ENCODE measurements at places on chromosomes 16 and 17.
A peak's percentile ranks its signal among the peaks of the same experiment; 100 is the strongest.

- no peak overlapping the region for H3K4me3 ChIP-seq
- H3K36me3 ChIP-seq = no peaks in the 10 kb centered on the region
- H3K27ac ChIP-seq = no peak overlapping the region
- DNase-seq = no peak
- H3K4me1 ChIP-seq = no peaks in the 10 kb centered on the region
- H3K27me3 ChIP-seq = no peaks in the 10 kb centered on the region
Measured at GRCh38 chr17:38690386-38690785, 14.7 kb upstream of the MLLT6 start.

DNA sequence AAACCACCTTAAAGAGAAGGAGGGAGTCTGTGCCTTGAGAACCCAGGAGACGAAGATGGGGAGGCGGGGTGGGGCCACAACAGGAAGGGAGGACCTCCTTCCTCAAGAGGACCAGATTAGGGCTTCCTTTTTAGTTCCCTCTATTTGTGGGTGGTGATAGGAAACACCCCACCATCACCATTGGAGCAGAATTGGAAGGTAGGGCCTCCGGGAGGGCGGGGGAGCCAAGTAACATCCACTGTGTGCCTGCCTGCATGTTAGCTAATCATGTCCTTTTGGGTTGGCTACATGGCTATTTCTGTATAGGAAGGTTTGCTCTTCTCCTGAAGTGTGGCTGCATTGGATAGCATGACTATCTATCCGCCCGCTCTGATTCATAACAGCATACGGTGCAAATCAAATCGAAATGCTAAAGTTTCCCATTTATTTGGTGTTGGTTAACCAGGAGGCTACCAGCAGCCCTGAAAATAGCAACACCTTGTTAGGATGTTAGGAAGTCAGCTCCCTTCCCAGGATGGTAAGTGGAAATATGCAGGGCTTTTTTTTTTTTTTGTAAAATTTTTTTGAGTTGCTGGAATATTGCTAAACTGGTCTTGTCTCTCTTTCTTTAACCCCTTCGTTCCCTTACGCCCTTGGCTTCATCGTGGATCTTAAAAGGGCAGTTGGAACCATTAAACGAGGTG lies 4.2 kb downstream of the SYT17 start:
- H3K27me3 ChIP-seq = no peaks in the 10 kb centered on the region
- no peaks in the 10 kb centered on the region for H3K36me3 ChIP-seq
- no peak overlapping the region for H3K27ac ChIP-seq

GRCh38 chr16:74034862-74035261 lies 261.8 kb upstream of the PSMD7 start:
- no peak for DNase-seq
- no peak overlapping the region for H3K27ac ChIP-seq
- H3K36me3 ChIP-seq = no peaks in the 10 kb centered on the region
- H3K4me3 ChIP-seq = no peak overlapping the region

DNA sequence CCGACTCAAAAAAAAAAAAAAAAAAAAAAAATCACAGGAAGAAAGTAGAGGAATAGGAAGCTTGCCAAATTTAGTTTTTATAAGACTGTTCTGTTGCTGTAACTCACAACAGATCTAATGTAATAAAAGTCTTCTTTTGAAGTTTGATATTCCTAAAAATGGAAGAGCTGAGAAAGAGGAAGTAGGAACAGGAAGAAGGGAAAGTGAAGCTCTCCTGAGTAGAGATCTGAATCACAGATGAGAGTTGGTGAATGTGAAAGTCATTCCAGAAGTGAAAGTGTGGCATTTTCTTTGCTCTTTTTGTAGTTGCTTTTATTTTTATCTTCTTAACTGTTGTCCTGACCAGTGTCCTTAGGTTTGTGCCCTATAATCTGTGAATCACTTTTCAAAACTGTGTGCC lies 2.1 kb downstream of the NMT1 start:
- no peak for DNase-seq
- no peaks in the 10 kb centered on the region for H3K27me3 ChIP-seq
- peaks cover 57% of the 10 kb centered on the region for H3K36me3 ChIP-seq
- H3K4me1 ChIP-seq = peaks cover 7% of the 10 kb centered on the region
- H3K27ac ChIP-seq = no peak overlapping the region

DNA sequence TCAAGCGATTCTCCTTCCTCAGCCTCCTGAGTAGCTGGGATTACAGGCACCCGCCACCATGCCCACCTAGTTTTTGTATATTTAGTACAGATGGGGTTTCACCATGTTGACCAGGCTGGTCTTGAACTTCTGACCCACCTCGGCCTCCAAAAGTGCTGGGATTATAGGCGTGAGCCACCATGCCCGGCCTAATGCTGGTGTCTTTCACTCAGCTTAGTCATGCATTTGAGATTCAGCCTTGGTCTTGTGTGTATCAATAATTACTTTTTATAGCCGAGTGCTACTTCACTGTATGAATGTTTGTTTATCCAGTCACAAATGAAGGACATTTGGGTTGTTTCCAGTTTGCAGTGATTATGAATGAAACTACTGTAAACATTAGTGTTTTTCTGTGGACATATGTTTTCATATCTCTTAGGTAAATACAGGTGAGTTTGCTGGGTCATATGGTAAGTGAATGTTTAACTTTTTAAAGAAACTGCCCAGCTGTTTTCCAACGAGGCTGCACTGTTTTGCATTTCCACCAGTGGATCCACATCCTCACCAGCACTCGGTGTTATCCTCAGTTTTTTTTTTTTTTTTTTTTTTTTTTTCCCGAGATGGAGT lies 11.0 kb upstream of the PLCG2 start:
- H3K4me3 ChIP-seq = no peak overlapping the region
- H3K27me3 ChIP-seq = no peaks in the 10 kb centered on the region
- no peak overlapping the region for H3K27ac ChIP-seq
- no peak for DNase-seq
- no peaks in the 10 kb centered on the region for H3K36me3 ChIP-seq

DNA sequence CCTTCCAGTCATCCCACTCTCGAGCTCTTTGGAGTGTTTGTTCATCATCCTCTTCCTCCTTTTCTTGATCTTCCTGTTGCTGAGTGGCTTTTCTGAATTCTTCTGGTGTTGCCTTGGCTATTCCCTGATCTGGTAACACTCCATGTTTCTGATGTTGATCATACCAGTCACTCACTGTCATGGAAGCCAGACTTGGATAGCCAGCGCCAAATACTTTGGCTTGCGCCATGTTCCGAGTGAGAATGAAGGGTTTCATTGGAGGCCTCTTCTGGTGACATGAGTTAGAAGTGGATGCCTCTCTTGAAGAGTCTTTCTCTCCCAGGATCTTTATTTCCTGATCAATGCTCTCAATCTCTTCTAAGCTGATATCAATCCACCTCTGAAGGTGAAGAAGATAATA lies 31.2 kb downstream of the TEX14 start:
- H3K36me3 ChIP-seq = no peaks in the 10 kb centered on the region
- DNase-seq = no peak
- H3K27me3 ChIP-seq = no peaks in the 10 kb centered on the region
- no peaks in the 10 kb centered on the region for H3K4me1 ChIP-seq

DNA sequence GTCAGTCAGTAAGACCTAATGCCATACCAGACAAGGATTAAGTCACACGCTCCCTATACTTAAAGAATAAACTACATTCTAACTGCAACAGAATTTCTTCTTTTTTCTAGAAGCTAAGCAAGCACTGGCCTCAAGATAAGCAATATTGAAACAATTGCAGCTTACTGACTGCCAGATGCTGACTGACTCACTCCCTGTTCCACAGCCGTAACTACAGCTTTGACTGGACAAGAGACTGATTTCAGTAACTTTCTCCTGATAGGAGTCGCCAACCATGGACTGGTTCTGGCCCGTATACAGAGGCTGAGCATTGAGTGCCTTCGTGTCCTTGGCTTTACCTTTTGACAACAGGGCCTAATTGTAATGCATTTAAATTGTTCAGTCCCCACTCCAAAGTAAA lies 67.9 kb downstream of the TRIM37 start:
- H3K27me3 ChIP-seq = no peaks in the 10 kb centered on the region
- no peak overlapping the region for H3K4me3 ChIP-seq
- peaks cover 76% of the 10 kb centered on the region for H3K36me3 ChIP-seq
- DNase-seq = no peak
- H3K4me1 ChIP-seq = no peaks in the 10 kb centered on the region

DNA sequence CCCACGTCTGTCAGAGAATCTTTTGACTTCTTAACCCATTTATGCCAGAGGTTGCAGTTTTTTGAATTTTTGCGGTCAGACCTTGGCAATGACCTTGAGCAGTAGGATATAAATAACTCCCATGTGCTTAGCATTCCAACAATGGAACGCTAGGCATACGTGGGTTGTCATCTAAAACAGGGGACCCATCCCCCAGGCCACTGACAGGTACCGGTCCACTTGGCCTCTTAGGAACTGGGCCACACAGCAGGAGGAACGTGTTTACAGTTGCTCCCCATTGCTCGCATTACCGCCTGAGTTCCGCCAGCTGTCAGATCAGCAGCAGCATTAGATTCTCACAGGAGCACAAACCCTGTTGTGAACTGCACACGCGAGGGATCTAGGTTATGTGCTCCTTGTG lies 76.8 kb upstream of the LGALS9 start:
- peaks cover 19% of the 10 kb centered on the region for H3K4me1 ChIP-seq
- no peaks in the 10 kb centered on the region for H3K36me3 ChIP-seq
- no peak overlapping the region for H3K4me3 ChIP-seq
- no peak overlapping the region for H3K27ac ChIP-seq
- no peak for DNase-seq
- H3K27me3 ChIP-seq = no peaks in the 10 kb centered on the region

DNA sequence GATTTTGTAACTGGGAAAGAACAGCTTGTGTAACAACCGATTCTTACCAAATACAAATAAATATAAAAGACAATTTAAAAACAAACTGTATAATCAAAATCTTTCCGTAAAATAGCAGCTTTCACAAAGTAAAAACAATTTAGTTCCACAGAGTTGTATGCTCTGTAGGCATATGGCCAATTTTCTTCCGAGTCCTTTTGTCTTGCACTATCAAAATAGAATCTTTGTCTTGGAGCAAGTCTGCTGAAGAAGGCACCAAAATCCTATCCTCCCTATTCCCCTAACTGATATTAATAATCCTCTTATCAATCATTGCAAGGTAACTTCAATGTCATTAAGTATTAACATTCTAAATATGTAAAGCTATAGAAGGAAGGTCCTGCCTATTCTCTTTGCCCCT lies 7.6 kb downstream of the THUMPD1 start:
- H3K4me3 ChIP-seq = no peak overlapping the region
- no peak for DNase-seq
- no peaks in the 10 kb centered on the region for H3K27me3 ChIP-seq
- H3K4me1 ChIP-seq = no peaks in the 10 kb centered on the region

- no peaks in the 10 kb centered on the region for H3K36me3 ChIP-seq
- H3K27me3 ChIP-seq = peaks cover 15% of the 10 kb centered on the region
- no peak for DNase-seq
- H3K4me1 ChIP-seq = no peaks in the 10 kb centered on the region
- H3K27ac ChIP-seq = no peak overlapping the region
- no peak overlapping the region for H3K4me3 ChIP-seq
Measured at GRCh38 chr16:22933173-22933572, 119.2 kb downstream of the HS3ST2 start.

GRCh38 chr16:74219706-74220105 lies 76.9 kb upstream of the PSMD7 start:
- H3K36me3 ChIP-seq = no peaks in the 10 kb centered on the region
- H3K27me3 ChIP-seq = peaks cover under 1% of the 10 kb centered on the region
- H3K27ac ChIP-seq = no peak overlapping the region
- H3K4me3 ChIP-seq = no peak overlapping the region
- DNase-seq = no peak

DNA sequence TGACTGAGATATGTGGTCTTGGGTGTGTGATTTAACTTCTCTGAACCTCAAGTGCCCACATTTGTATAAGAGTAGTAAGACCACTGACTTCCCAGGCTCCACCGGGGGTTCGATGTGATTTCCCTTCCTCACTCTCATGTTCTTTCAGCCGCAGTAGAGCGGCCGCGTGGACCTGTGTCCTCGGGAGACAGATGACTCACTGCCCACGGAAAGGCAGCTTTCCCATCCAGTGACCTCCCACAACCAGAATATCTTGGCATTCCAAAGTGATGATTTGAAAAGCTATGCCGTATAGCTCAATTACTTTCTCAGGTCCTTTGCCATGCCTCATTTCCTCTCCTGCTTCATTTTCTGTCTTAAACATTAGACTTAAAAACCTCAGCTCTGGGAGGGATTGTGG lies 73.6 kb downstream of the IL21R start:
- no peak for DNase-seq
- H3K4me3 ChIP-seq = no peak overlapping the region
- no peaks in the 10 kb centered on the region for H3K4me1 ChIP-seq
- peaks cover 76% of the 10 kb centered on the region for H3K36me3 ChIP-seq
- H3K27ac ChIP-seq = peak overlapping the region; percentile 16

GRCh38 chr17:29293890-29294579 lies at the start of gene NUFIP2:
TSS of gene NUFIP2 (minus strand) at chr17:29294148. CDS start at chr17:29294059, 89 bp downstream.
- DNase-seq = peak; percentile 98
- H3K27ac ChIP-seq = peak within 1 kb of the TSS; percentile 96
- H3K27me3 ChIP-seq = no peaks in the 10 kb centered on the region
- H3K36me3 ChIP-seq = peaks cover 34% of the 10 kb centered on the region

DNA sequence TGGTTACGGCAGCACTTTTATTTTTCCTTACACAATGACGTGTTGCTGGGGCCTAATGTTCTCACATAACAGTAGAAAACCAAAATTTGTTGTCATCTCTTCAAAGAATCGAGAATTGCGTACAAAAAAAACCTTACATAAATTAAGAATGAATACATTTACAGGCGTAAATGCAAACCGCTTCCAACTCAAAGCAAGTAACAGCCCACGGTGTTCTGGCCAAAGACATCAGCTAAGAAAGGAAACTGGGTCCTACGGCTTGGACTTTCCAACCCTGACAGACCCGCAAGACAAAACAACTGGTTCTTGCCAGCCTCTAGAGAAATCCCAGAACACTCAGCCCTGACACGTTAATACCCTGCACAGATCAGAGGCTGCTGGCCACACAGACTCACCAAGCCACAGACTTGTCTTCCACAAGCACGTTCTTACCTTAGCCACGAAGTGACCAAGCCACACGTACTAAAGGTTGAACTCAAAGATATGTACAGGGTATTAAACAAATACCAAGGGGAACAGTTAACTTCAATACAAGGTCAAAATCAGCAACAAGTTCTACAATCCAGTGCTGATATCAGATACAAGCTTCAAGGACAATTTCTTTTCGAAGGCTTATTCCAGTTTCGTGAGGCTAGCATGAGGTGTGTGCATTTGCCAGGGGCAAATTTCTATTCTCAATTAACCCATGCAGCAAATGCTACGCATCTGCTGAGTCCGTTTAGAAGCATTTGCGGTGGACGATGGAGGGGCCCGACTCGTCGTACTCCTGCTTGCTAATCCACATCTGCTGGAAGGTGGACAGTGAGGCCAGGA lies 2.4 kb downstream of the ACTG1 start:
- H3K36me3 ChIP-seq = peaks cover 36% of the 10 kb centered on the region
- peak overlapping the region; percentile 66 for H3K4me3 ChIP-seq
- H3K27me3 ChIP-seq = no peaks in the 10 kb centered on the region
- peak overlapping the region; percentile 97 for H3K27ac ChIP-seq
- no peak for DNase-seq

DNA sequence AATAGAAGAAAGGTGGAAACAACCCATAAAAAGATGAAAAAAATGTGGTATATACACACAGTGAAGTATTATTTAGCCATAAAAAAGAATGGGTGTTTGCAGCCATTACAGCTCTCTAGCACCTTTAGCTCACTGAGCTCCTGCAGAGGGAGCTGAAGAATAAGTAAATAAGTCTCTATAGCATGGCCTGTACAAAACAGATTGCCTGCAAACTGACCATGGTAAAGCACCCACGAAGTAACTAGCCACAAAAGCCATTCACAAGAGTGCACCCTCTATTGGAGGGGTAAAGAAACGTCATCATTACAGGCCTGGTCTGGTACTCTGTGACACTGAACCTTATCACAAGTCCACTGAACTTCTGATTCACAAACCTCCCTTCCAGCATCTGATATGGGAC lies 76.3 kb downstream of the USP32 start:
- H3K27ac ChIP-seq = no peak overlapping the region
- H3K27me3 ChIP-seq = no peaks in the 10 kb centered on the region
- H3K36me3 ChIP-seq = peaks cover 4% of the 10 kb centered on the region
- no peak for DNase-seq
- no peak overlapping the region for H3K4me3 ChIP-seq
